ENCODE measurements at places on chromosomes 4 and X. TPM values are rescaled to one million over a fixed set of nuclear protein-coding genes. Genes with fewer than 3 reads are reported as not detected.

GRCh38 chrX:74924449-74925224 is 615 bp downstream of the NEXMIF start:
- DNase-seq = peak; percentile 31

The DGAT2L6 gene
- polyA plus RNA-seq = not detected

The GABRE gene
- 7.4 TPM for polyA plus RNA-seq

The FRAS1 gene
- 84.7 TPM for polyA plus RNA-seq

DNA sequence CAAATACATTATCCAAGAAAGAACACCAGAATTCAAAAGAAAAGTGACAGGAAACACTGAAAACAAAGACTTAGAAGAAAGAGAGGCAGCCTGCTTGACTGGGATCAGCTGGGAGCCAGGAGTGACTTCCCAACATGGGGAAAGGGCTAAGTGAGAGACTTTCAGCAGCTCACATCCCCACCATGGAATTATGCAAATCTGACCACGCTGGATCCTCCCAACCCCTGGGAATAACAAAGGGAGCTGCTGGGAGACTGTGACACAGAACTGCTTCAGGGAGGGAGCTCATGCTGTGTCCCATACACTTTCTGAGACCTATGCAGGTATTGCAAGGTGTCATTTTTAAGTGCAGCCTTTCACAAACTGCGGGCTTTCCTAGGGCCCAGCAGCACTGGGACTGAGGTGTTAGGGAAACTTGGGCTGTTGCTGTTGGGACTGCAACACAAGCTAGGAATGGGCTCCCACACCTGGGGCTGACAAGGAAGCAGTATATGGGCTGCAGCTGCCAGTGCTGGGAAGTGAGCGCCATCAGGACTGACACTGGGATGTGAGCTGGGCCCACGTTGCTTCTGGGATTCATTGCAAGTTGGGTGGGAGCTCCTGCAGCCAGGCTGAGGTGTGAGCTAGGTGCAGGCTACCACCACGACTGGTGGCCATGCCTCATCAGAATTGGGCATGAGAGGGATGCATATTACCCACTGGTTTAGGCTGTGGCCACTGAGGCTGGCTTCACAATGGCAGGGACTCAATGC is 139.1 kb downstream of the KDR start:
- DNase-seq = no peak

GRCh38 chrX:123339221-123339905 is 155.3 kb downstream of the GRIA3 start:
- DNase-seq = no peak
